Naive thymus-derived CD4-positive, alpha-beta T cell (primary cell): ENCODE measurements at places on chromosomes 2 and 18. TPM values are rescaled to one million over a fixed set of nuclear protein-coding genes. Genes with fewer than 3 reads are reported as not detected.

DNA sequence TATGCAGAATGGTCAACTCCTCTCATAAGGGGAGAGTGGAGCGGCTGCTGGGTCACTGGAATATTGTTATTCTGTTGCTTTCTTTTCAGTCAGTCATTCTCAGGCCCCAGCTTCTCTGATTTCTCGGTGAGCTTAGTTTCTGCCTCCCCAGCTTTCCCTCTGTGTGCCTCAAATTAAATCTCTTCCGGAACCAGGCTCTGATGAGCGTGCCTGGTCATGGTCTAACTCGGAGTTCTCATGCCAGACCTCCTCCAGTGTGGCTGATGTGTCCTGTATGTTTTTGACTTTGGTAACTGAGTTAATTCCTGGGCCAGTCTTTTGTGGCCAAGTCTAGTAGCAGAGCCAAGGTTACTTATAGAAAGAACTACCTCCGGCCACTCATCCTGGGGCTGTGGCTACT lies 4.9 kb upstream of the STK11IP start:
- DNase-seq = no peak
- no peaks in the 10 kb centered on the region for H3K27me3 ChIP-seq
- H3K36me3 ChIP-seq = peaks cover 4% of the 10 kb centered on the region
- no peak overlapping the region for H3K4me3 ChIP-seq
- no peak overlapping the region for H3K27ac ChIP-seq

- DNase-seq = no peak
- peaks cover 17% of the 10 kb centered on the region for H3K4me1 ChIP-seq
- H3K27me3 ChIP-seq = no peaks in the 10 kb centered on the region
- H3K27ac ChIP-seq = peak overlapping the region; percentile 55
- H3K36me3 ChIP-seq = no peaks in the 10 kb centered on the region
Observed at GRCh38 chr2:24919506-24920097, 435 bp downstream of the ADCY3 start.

- no peak overlapping the region for H3K4me3 ChIP-seq
- no peak overlapping the region for H3K27ac ChIP-seq
- no peaks in the 10 kb centered on the region for H3K27me3 ChIP-seq
- H3K4me1 ChIP-seq = no peaks in the 10 kb centered on the region
- no peaks in the 10 kb centered on the region for H3K36me3 ChIP-seq
Observed at GRCh38 chr18:59065684-59066083, 74.0 kb upstream of the SEC11C start.

DNA sequence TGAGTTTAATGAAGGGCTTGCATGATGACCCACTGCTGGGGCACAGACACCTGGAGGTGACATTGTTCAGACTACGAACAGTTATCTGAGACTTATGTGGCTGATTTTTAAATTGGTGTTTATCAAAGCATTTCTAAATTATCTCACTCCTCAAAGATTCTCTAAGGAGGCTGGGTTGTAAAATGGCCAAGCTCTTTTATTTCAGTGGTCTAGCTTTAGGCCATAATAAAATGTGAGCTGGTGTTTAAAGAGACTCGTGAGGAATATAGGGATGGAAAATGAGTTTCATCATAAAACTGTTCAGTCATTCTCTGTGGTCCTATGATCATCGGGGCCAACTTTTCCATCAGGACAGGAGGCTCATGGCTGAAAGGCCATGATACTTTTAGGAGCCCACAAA lies 93.4 kb downstream of the SPP2 start:
- H3K27ac ChIP-seq = no peak overlapping the region
- H3K4me1 ChIP-seq = peaks cover 27% of the 10 kb centered on the region
- no peaks in the 10 kb centered on the region for H3K36me3 ChIP-seq
- no peak overlapping the region for H3K4me3 ChIP-seq
- DNase-seq = no peak
- H3K27me3 ChIP-seq = no peaks in the 10 kb centered on the region

DNA sequence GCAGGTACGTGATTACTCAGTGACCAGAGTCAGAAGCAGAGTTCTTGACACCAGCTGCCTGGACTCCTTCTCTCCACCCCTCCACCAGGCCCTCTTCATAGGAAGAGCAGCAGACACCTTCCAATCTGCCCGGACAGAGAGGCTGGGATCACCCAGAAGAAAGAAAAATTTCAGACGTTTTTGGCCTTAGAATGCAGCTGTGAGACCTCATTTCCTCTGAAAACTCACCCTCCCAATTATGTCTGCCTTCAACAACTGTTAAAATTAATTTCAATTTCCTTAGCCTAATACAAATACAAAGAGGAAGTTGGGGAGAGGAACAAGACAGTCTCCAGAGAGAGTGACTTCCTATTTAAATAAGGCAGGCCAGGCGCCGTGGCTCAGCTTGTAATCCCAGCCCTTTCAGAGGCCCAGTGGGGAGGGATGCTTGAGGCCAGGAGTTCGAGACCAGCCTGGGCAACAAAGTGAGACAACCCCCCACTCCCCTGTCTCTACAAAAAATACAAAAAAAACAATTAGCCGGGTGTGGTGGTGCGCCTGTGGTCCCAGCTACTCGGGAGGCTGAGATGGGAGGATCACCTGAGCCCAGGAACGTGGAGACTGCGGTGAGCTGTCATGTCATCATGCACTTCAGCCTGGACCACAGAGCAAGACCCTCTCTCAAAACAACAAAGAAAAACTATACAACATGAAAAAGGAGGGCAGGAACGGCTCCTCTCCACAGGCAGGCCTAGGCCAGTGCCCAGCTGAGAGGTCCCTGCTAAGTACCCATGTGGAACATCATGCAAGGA lies 1.6 kb downstream of the SLC66A2 start:
- H3K36me3 ChIP-seq = no peaks in the 10 kb centered on the region
- H3K27ac ChIP-seq = peak overlapping the region; percentile 88
- peaks cover 25% of the 10 kb centered on the region for H3K4me1 ChIP-seq
- peak overlapping the region; percentile 65 for H3K4me3 ChIP-seq

GRCh38 chr2:8694737-8695136 lies 12.9 kb downstream of the ID2 start:
- H3K4me3 ChIP-seq = no peak overlapping the region
- no peaks in the 10 kb centered on the region for H3K4me1 ChIP-seq
- DNase-seq = no peak
- no peak overlapping the region for H3K27ac ChIP-seq
- H3K36me3 ChIP-seq = no peaks in the 10 kb centered on the region

- H3K36me3 ChIP-seq = no peaks in the 10 kb centered on the region
- no peak overlapping the region for H3K4me3 ChIP-seq
- no peak for DNase-seq
- H3K27me3 ChIP-seq = no peaks in the 10 kb centered on the region
Observed at GRCh38 chr2:167925758-167926157, 321.6 kb downstream of the STK39 start.

- H3K27ac ChIP-seq = no peak overlapping the region
- no peak for DNase-seq
- H3K36me3 ChIP-seq = no peaks in the 10 kb centered on the region
- H3K4me3 ChIP-seq = no peak overlapping the region
- no peaks in the 10 kb centered on the region for H3K27me3 ChIP-seq
- H3K4me1 ChIP-seq = no peaks in the 10 kb centered on the region
Observed at GRCh38 chr2:170582751-170583463, 132.2 kb upstream of the SP5 start.

GRCh38 chr2:164992818-164993217 lies 37.5 kb upstream of the SLC38A11 start:
- no peaks in the 10 kb centered on the region for H3K36me3 ChIP-seq
- H3K27me3 ChIP-seq = no peaks in the 10 kb centered on the region
- no peak overlapping the region for H3K27ac ChIP-seq

- peak within 1 kb of the TSS; percentile 36 for H3K27ac ChIP-seq
- peak; percentile 13 for DNase-seq
- H3K4me1 ChIP-seq = peaks cover 9% of the 10 kb centered on the region
- H3K4me3 ChIP-seq = peak within 1 kb of the TSS; percentile 81
Observed at GRCh38 chr2:70978341-70979179, at the start of gene ANKRD53. Gene ANKRD53 (plus strand): TSS chr2:70978630. CDS start chr2:70978646, 16 bp downstream.

DNA sequence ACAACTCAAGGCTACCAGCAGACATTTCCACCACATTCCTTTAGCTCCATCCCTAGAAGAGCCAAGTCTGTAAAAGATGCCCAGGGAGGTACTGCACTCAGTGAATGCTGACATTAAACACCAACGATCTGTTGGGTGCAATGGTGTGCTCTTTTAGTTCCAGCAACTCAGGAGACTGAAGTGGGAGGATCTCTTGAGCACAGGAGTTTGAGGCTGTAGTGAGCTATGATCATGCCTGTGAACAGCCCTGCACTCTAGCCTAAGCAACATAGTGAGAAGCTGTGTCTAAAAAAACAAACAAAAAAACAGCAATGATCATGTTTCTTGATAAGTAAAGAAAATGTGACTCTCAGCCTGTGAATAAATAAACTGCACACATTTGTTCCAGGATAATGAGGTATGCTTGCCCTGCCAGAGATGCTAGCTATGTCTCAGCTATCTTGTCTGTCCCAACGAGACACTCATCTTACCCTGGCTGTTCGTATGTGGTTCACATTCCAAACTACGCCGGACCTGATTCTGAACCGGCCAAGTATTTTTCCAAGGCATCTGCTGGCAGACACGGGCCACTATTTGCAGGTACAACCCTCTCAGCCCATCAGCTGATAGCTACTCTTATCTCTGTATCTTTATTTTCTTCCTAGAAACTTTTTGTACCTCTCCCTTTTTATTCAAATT lies 21.8 kb downstream of the TMEM182 start:
- no peak overlapping the region for H3K27ac ChIP-seq
- no peaks in the 10 kb centered on the region for H3K36me3 ChIP-seq
- H3K27me3 ChIP-seq = no peaks in the 10 kb centered on the region
- no peak for DNase-seq
- H3K4me3 ChIP-seq = no peak overlapping the region
- H3K4me1 ChIP-seq = no peaks in the 10 kb centered on the region

- no peaks in the 10 kb centered on the region for H3K4me1 ChIP-seq
- no peaks in the 10 kb centered on the region for H3K36me3 ChIP-seq
- no peak overlapping the region for H3K27ac ChIP-seq
- H3K4me3 ChIP-seq = no peak overlapping the region
- no peaks in the 10 kb centered on the region for H3K27me3 ChIP-seq
Observed at GRCh38 chr2:191758518-191759507, 80.9 kb downstream of the NABP1 start.

DNA sequence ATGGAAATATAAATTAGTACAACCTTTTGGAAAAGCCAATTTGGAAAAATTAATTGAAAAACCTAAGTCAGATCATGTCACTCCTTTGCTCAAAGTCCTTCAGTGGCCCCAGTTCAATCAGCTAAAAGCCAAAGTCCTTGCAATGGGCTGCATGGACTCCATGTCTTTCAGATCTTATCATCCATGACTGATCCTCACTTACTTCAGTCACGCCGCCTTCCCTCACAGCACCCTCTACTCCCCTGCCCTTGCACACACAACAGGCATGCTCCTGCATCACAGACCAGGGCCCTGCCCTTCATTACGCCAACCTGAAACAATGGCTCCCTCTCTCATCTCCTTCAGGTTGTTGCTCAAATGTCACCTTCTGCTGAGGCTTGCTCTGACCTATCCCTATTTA lies 15.6 kb downstream of the KANSL3 start:
- no peak overlapping the region for H3K27ac ChIP-seq
- H3K27me3 ChIP-seq = no peaks in the 10 kb centered on the region
- H3K4me1 ChIP-seq = no peaks in the 10 kb centered on the region
- no peak overlapping the region for H3K4me3 ChIP-seq
- H3K36me3 ChIP-seq = no peaks in the 10 kb centered on the region

DNA sequence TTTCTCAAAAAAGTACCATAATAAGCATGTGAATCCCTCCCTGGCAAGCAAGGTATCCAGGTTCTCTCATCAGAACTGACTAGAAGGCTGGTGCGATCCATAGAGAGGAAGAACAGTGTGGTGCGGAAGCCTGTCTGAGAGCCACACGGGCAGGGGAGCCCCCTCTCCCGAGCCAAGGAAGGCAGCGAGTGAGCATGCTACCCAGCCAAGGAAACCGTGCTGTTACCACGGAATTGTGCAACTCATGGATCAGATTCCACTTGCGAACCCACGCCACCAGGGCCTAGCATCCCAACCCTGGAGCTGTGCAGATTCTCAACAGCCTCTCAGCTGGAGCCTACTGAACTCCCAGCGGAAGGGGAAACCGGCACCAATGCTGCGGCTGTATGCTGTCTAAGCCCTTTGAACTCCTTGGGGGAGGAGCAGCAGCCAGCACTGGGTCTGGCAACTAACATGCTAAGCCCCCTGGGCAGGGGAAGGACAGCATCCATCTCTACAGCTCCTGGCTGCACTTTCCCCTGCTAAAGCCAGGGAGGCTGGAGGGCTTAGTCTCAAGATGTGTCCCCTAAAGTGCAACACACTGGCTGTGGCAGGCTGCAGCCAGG lies 823.1 kb downstream of the EPHA4 start:
- no peak overlapping the region for H3K4me3 ChIP-seq
- no peaks in the 10 kb centered on the region for H3K27me3 ChIP-seq
- DNase-seq = no peak
- no peak overlapping the region for H3K27ac ChIP-seq
- H3K4me1 ChIP-seq = no peaks in the 10 kb centered on the region

- no peaks in the 10 kb centered on the region for H3K27me3 ChIP-seq
- no peak overlapping the region for H3K27ac ChIP-seq
- H3K4me3 ChIP-seq = no peak overlapping the region
- H3K4me1 ChIP-seq = no peaks in the 10 kb centered on the region
- H3K36me3 ChIP-seq = no peaks in the 10 kb centered on the region
Observed at GRCh38 chr2:43021791-43022509, 204.5 kb downstream of the ZFP36L2 start.

DNA sequence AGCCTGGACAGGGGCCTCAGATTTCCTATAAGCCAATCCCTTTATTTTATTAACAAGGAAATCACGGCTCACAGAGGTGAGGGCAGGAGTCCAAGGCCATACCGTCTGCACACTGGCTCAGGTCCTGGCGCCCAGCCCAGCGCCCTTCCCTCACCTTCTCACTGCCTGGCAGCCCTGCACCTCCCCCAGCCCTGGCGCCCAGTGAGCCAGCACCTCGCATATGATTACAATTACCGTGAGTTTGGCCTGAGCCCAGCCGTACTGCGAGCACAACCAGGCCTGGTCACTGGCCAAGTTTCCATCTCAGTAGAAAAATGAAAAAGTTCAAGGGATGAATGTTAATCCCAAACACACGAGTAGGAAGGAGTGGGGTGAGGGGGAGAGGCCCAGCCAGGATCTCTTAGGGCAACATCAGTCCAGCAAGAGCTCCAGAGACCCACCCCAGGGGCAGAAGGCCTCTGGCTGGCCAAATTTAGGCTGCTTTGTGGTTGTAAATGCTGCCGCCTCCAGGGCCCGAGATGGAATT lies 68.4 kb downstream of the MCFD2 start:
- no peaks in the 10 kb centered on the region for H3K27me3 ChIP-seq
- no peak for DNase-seq
- H3K4me1 ChIP-seq = no peaks in the 10 kb centered on the region
- no peak overlapping the region for H3K27ac ChIP-seq

The TRIM43 gene
- not detected for total RNA-seq

The MOGAT1 gene
- not detected for total RNA-seq

The FBXO41 gene
- total RNA-seq = 17.7 TPM

The FSHR gene
- total RNA-seq = not detected

The FOXD4L1 gene
- 0.46 TPM for total RNA-seq
